Hematopoietic multipotent progenitor cell treated with erythropoietin and hydrocortisone succinate and interleukin-3 and kit ligand, for 15 days (in vitro differentiated cells): ENCODE measurements at places on chromosomes 16 and 17.

- no peak for DNase-seq
These were observed 25.1 kb downstream of the GSG1L start for GRCh38 chr16:28038409-28038808.

DNA sequence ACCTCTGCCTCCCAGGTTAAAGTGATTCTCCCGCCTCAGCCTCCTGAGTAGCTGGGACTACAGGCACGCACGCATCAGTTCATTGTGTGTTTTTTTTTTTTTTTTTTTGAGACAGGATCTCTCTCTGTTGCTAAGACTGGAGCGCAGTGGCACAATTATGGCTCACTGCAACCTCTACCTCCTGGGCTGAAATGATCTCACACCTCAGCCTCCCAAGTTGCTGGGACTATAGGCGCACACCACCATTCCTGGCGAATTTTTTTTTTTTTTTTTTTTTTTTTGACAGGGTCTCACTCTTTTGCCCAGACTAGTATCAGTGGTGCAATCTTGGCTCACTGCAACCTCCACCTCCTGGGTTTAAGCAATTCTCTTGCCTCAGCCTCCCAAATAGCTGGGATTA is 17.8 kb upstream of the RAPGEFL1 start:
- DNase-seq: no peak

GRCh38 chr17:70447588-70447987 is 278.3 kb downstream of the KCNJ2 start:
- DNase-seq: no peak

- no peak for DNase-seq
These were observed 2.9 kb upstream of the NPIPB15 start for GRCh38 chr16:74372953-74373846.

GRCh38 chr17:48071654-48072053 is 23.5 kb downstream of the NFE2L1 start:
- DNase-seq: no peak

- DNase-seq: no peak
These were observed 403.1 kb upstream of the CDH11 start for GRCh38 chr16:65524997-65525396.

GRCh38 chr17:70202840-70203239 is 33.5 kb downstream of the KCNJ2 start:
- no peak for DNase-seq

DNA sequence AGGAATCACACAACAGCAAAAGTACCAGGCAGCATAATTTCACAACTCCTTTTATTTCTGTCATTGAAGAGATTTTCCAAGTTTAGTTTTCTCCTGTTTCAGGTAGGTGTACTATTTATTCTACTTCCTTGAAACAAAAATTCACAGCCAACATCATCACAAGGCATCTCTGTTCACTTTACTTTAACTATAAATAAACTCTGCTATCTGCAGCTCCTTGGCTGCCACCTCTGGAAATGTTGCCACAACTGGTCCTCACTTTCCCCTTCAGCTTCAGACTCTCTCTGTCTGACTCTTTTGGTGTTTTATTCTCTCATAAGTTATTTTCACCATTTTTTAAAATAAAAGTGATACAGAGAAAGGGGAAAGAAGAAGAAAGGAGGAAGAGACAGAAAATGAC is 27.9 kb upstream of the KIF2B start:
- DNase-seq: no peak
